ENCODE measurements at places on chromosomes 2 and 18.

DNA sequence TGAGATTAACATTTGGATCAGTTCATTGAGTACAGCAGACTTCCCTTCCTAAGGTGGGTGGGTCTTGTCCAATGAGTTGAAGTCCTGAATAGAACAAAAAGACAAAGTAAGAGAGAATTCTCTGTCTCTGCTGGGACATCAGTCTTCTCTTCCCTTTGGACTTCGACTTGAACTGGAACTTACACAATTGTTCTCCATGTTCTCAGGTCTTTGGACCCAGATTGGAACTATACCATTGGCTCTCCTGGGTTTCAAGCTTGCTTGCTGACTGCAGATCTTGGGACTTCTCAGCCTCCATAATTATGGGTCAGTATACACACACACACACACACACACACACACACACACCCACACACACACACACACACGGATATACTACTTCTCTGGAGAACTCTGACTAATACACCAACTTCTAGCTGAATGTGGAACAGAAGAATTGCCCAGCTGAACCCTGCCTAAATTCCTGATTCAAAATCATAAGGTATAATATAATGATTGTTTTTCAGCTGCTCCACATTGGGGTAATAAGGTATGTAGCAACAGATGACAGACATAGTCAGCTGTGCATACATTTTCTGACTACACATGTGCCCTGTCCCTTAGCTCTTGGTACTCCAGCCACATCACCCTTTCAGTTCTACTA lies 214.0 kb downstream of the TGIF1 start:
- DNase-seq: no peak

DNA sequence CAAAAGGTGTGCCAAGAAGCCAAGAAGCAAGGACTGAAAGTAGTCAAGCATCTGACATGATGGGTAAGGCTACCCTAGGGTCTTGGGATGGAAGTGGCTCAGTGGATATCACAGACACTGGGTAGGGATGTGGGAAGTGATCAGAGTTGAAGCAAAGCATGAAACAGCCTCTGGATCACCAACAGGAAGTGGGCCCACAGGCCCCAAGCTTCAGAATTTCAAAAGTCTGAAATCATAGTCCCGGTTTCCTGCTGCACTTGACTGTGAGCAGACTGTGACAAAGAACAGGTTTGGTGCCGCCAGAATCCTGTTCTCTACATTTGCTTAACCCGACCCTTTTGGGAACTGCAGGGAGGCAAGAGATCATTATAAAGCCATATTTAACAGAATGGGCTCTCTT lies 57.4 kb downstream of the SP100 start:
- DNase-seq: no peak

GRCh38 chr2:120014226-120014980 lies 1.5 kb downstream of the EPB41L5 start:
- DNase-seq: no peak

- DNase-seq: no peak
Measured at GRCh38 chr2:144030791-144031190, 489.1 kb downstream of the ZEB2 start.

GRCh38 chr2:83461135-83461534 lies 997.9 kb downstream of the SUCLG1 start:
- DNase-seq: no peak

DNA sequence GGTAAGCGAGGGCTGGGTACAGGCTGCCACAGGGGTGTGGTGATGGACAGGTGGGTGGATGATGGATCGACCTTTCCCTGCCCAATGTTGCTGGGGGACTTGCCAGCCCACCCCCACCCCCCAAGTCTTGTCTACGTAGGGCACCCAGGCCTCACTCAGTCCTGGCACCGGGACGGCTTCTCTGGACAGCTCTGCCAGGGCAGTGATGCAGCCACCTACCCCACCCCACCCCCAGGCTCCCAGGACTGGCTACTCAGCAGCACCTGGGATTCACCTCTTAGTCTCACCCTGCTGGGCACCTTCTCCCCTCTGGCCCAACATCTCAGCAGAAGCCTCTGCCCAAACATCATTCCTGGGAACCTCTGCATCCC lies 55.7 kb downstream of the ANKMY1 start:
- DNase-seq: peak; percentile 1

DNA sequence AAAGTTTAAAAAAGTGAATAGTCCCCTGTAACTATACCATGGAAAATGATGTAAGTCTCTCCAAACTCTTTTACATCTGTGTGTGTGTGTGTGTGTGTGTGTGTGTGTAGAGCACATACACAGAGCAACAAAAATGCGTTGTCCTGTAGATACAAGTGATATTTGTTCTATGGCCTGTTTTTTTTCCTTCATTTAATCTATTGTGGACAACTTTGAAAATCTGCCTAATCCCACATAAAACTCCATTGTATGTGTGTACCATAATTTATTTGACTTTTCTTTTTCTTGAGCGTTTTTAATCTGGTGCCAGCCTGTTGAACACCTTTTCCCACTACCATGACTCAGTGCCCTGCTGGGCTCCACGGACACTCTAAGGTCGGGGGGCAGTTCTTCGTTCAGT lies 52.3 kb upstream of the ELOA2 start:
- no peak for DNase-seq

DNA sequence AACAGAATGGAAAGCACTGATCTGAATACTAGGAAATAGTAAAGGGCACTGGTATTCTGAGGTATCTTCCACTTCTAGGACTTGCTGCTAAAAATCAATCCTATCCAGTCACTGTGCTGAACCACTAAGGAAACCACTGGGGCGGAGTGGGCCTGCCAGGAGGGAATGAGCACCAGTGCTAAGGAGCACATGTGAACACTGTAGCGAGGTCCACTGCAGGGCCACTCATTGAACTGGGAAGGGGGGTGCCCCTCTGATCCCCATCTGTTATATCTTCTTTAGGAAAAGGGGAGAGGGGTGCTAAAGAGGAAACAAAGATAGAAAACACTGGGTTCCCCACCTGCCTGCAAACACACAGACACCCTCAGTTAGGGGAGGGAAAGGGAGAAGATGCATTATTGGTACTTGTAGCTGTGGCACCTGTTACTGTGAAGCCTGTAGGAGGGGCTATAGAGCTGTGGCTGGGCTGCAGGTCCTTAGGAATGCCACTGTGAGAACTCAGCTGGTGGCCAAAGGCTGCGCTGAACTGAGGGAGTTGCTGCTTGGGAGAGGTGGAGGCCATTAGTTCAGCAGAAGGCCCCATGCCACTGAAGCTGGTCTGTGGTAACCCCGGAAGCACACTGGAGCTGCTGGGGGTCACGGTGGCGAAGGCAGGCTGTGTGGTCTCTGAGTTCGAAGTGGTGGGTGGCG lies 81.8 kb downstream of the INO80D start:
- no peak for DNase-seq

GRCh38 chr2:12168791-12169388 lies 422.5 kb downstream of the LPIN1 start:
- no peak for DNase-seq

DNA sequence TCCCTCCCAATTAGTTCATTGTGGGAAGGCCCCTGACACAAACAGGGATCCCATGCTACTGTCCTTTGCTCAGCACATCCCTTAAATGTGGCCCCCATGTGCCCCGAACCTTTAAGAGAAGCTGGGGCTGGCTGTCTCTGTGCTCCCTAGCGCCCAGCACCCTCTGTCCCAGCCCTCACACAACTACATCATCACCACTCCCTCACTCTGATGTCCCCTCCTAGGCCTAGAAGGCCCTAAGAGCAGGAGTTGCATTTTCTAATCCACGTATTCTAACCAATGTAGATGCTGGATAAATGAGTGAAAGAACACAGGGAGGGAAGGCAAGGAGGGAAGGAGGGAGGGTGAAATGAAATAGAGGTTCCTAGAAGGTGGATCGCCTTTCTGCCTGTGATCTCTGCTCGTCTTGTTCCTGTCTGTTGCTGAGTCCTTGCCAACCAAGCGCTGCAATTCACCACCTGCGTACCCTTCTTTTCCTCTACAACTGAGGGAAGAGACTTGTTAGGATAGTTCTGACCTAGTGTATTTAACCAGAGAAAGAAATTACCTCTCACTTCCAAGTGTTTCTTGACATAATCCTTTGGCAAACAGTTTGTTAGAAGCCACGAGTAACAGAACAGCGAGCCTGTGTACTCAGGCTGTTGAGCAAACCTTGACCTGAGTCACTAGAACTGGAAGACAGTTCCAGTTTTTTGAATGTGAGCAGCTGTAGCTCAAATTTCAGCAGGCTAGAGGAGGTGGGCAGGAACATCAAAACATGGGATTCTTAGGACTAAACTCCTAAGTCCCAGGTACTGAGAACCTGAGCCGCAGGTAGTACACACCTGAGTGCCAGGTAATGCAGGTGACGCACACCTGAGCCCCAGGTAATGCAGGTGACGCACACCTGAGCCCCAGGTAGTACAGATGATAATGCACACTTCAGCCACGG lies 181.5 kb upstream of the ID2 start:
- no peak for DNase-seq

DNA sequence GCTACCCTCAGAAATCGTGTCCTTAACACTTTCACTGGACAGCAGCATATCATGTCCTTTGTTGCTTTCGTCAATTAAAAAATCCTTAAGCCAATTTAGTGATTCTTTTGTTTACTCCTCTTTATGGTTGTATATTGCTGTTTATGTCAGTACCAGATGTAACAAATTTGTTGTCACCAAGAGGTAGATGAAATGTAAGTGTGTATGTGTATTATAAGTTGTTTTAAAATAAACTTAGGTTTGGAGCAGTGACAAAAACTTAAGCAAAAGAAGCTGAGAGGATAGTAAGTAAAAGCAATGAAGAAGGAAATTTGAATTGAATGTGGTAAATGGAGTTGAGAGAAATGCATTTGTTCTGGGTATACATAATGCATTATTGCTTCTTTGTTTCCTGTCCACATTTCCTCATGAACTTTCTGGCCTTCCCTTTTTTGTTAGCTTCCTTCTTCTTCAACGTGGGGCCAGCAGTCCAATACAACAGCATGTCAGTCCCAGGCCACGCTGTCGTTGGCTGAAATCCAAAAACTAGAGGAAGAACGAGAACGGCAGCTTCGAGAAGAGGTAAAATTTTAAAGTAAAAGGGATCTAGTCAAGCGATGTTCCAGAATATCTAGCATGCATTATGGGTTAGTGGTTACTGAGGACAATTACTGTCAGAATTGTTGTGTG lies 30.5 kb upstream of the SNORC start:
- DNase-seq: no peak

DNA sequence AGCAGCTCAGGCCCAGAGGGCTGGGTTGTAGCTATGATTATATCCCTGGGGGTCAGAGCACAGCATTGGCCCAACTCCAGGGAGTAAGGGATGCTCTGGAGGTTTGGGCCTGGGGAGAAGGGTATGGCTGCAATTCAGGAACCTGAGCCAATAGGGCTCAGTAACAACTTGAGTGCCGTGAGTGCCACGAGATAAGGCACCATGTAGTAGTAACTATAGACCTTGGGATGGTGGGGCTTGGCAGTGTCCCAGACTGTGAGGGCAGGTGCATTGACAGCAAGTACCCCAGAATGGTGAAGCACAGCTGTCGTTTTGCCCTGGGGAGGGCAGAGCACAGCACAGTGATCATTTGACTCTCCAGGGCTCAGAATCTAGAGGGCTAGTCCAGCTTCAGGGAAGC lies 45.1 kb upstream of the ZNF396 start:
- no peak for DNase-seq

DNA sequence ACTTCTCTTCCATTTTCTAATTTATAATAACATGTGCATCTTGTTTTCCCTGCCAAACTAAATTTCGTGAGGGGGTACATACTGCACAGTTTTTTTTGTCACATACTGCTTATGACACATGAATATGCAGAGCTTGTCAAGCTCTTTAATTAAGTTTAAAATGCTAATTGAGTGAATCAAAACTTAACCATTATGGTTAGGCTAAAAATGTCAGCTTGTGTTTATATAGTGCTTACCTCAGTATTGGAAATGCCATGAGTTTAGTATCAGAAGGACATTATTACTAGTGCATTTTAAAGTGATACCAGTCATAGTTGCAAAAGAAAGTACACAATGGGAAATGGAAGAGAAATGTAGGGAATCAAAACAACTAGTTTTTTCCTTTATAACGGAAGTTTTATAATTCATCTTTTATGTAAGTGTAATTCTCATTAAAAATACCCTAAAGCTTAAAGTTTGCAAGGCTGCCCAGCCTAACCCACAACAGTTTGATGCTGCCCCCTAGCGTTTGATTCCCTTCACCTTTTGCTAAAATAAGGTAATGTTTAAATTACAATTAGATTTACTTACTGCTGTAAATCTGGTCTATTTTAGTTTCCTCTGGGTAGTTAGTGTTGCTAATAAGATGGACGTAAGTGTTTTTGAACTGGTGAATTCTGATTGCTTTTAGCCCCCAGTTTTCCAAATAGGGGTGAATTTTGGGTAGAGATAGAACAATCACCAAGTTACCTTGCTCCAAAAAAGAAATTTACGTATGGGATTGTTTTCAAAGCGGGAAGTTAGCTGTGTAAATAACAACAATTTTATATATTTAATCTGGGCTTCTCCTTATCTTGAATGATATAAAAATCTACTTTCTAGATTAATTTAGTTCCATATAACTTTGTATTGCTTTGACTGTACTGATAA lies 3.2 kb downstream of the SLC39A10 start:
- peak; percentile 54 for DNase-seq

Measured in CD4-positive, alpha-beta T cell (primary cell).